ENCODE measurements at places on chromosomes 1 and 21.

- DNase-seq, result no peak
Measured at GRCh38 chr1:109350182-109350581, 43.4 kb upstream of the MYBPHL start.

DNA sequence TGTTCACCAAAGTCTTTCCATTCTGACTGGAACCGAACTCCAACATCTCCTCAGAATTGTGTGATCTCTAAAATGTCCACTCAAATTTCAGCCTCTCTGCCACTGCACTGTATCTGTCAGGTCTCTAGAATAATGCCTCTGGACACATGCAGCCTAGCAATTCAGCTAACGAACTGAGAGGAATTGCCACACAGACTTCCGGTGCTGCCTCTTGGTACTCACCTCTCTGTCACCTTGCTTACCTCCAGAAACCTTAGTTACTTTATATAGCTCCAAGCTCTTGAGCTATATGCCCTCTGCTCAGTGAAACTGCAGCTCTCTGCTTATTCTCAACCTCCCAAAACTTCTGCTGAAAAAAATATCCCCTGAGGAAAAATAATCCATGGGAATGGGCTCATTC is 2.7 kb upstream of the CHRM3 start:
- no peak for DNase-seq

GRCh38 chr1:25616987-25617624 is 515 bp downstream of the MAN1C1 start:
- peak; percentile 25 for DNase-seq

DNA sequence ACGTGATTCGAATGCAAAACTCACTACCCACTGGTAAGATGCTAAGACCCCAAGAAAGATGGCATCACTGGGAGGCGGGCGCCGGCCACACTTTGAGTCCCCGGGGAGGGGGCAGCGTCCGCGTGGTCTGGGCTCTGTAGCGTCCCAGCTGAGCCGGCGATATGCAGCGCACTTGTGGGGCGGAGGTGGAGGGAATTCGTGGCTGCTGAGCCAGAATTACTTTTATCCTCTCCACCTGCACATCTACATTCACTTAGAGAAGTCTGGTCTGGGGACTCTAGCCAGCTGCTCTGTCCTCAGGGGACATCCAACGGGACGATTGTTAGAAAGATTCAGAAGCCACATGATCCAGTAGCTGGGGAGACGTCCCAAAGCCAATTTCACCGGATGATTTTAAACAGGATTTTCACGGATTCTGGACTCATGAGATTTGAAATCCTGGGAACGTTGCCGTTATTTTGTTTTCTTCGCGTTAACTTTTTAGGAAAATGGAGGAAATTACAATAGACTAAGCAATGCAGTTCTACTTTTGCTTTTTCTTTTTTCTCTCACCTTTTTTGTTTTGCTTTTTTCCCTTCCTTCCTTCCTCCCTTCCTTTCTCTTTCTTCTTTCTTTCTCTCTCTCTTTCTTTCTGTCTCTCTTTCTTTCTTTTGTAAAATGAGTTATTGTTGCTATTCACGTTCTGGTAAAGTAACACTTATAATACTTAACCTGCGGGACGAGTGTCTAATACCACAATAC is 1.3 kb downstream of the JAM2 start:
- DNase-seq, result no peak

GRCh38 chr1:29043274-29043965 is 80.3 kb downstream of the TMEM200B start:
- no peak for DNase-seq

DNA sequence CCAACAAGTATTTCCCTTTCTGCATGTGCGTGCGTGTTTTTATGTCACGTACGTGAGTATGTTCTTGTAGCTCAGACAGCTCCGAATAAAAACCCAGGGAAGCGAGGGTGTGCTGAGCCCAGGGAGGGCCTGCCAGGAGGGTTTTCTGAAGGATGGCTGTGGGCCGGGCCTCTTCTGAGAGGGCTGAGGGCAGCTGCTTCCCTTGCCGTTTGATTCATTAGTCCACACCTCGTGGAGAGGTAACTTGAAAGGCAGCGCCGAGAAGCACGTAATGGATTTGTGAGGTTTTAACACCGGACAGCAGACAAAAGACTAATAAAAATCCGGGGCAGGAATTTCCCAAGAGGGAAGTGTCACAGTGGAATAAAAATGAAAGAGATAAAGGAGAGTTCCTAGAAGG is 29.5 kb downstream of the CD247 start:
- DNase-seq, result no peak

GRCh38 chr1:190476806-190477205 is 858 bp downstream of the BRINP3 start:
- no peak for DNase-seq

Data from effector CD4-positive, alpha-beta T cell (primary cell).